ENCODE measurements at places on chromosomes 1 and 21.

GRCh38 chr1:223713546-223714420 lies 1.4 kb downstream of the CAPN2 start:
- no peak for DNase-seq

DNA sequence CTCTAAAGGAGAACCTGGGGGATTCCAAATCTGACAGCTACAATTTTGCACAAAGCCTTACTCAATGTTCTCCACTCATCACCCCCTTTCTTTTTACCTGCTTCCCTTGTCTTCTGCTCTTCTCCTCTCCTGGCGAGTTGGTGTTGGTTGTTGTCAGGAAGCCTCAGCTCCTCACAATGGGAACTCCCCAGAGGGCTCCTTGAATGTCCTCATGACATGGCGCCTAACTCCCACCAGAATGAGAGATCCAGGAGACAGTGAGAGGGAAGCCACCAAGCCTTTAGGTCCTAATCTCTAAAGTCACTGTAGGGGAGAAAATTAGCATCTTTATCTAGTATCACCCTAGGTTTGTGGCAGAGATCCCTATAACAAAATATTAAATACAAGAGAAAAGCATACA lies 87.8 kb downstream of the SLC16A1 start:
- no peak for DNase-seq

DNA sequence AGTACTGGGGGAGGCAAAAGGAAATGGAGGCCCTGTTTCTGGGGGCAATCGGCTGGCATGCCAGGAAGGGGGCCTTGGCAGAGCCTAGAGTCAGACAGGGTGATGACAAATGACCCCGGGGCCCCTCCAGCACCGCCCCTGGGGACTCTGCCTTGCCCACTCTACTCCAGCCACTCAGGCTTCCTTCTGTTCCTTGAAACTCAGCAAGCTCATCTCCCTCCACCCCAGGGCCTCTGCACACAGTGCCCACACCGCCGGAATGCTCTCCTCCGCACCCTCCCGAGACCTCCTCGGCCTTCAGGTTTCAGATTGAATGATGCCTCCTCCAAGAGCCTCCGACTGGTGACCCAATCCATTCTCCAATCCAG lies 122.5 kb upstream of the ZBTB40 start:
- DNase-seq: no peak

GRCh38 chr1:207670192-207670591 lies 25.3 kb downstream of the CR1L start:
- DNase-seq: no peak

- DNase-seq: no peak
Measured at GRCh38 chr21:40433538-40433937, 413.4 kb downstream of the DSCAM start.

DNA sequence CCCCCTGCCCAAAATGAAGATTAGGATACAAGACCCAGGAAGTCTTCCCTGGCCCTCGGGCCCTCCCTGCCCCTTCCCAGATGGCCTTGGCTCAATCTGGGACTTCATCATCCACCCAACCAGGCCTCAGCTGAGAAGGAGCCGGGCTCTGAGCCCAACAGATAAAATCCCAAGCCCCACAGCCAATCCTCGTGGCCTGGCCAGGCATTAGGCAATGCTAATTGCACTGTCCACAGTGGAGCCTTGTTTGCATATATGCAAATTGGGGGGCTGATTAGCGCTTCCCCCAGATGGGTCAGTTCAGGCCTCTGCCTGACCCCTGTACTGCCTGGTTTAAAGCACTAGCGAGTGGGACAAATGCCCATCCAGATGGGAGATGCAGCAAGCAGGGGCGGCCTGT lies 34.9 kb downstream of the IGSF21 start:
- DNase-seq: no peak

- no peak for DNase-seq
Measured at GRCh38 chr1:1969505-1969900, 34.1 kb downstream of the CFAP74 start.

GRCh38 chr21:42509244-42509643 lies 4.4 kb upstream of the SLC37A1 start:
- DNase-seq: no peak

DNA sequence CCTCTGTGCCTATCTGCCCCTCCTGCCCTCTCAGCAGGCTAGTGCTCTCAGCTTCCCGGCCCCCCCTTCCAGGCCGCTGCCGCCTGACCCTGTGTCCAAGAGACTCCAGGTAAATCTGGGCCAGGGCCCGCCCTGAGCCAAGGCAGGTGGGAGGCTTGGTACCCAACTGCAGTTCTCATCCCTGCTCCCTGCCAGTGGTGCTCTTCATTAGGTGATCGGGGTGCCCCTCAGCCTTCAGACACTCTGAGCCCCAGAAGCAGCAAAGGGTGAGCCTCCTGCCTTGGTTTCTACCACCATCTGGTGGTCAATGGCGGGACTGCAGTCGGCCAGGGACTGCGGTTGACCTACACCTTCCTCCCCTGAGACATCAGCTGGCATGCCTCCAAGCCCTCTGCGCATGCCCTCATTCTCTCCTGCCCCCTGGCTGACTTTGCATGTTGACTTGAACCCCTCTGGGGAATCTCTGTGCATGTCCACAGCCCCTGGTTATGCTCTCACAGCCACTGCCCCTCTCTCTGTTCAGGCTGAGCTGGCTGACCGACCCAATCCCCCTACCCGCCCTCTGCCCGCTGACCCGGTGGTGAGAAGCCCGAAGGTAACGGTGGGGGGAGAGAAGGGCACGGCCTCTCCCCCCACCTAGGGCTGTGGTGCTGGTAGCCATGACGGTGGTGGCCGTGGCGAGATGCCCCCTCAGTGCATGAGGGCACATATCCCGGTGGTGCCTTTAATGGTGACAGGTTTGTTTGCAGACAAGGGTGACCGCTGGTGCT lies 2.0 kb upstream of the EFNA4 start:
- DNase-seq: no peak

DNA sequence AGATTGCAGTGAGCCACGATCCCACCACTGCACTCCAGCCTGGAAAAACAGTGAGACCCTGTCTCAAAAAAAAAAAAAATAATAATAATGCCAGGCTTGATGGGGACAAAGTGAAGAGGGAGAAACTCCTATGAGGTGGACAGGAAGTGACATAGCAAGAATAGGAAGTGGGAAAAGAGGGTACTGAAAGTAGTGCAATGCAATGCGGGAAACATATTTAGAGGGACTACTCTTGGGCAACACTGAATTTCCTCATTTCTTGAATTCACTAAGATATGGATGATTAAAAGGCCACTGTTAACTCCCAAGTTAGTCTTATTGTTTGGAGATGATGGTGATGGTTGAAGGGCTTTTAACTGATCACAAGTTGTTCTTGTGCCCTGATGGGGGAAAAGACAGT lies 21.6 kb upstream of the KCNA2 start:
- DNase-seq: no peak

DNA sequence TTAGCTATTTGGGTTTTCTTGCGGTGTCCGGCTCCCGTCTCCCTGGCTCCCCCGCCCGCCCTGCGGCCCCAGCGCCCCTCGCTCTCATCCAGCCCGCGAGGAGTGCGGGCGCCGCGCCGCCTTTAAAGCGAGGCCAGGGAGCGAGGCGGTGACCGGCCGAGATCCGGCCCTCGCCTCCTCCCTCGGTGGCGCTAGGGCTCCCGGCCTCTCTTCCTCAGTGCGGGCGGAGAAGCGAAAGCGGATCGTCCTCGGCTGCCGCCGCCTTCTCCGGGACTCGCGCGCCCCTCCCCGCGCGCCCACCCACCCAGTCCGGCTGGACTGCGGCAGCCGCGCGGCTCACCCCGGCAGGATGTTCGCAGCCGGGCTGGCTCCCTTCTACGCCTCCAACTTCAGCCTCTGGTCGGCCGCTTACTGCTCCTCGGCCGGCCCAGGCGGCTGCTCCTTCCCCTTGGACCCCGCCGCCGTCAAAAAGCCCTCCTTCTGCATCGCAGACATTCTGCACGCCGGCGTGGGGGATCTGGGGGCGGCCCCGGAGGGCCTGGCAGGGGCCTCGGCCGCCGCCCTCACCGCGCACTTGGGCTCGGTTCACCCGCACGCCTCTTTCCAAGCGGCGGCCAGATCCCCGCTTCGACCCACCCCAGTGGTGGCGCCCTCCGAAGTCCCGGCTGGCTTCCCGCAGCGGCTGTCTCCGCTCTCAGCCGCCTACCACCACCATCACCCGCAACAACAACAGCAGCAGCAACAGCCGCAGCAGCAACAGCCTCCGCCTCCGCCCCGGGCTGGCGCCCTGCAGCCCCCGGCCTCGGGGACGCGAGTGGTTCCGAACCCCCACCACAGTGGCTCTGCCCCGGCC lies 492 bp downstream of the HLX start:
- no peak for DNase-seq

DNA sequence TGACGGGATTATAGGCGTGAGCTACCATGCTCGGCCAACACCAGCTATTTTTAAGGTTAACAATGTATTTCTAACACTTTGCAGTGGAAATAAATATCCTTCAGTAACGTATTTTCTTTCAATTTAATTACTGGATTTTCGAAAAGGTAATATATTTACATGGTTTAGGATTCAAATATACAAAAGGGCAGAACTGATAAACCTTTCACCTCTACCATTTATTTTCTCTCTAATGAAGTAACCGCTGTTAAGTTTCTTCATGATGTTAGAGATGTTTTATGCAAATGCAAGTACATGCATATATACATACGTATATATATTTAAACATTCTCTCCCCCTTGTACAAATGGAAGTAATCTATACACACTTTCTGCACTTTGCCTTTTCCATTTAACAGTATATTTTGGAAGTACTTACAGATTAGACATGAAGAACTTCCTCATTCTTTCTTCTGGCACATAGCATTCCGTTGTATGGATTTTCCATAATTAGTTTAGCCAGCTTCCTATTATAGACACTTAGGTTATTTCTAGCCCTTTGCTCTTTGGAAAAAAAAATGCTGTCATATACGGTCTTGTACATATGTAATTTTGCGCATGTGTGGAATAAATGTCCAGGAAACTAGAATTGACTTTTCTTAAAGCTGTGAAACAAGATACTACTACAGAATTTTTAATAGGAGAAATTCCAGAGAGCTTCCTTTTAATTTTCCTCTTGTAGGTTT lies 14.9 kb upstream of the HJV start:
- DNase-seq: no peak

- DNase-seq: no peak
Measured at GRCh38 chr1:70961374-70961975, 86.1 kb downstream of the PTGER3 start.

GRCh38 chr1:231519166-231519565 lies 9.3 kb upstream of the TSNAX start:
- no peak for DNase-seq

- no peak for DNase-seq
Measured at GRCh38 chr1:40708750-40709099, 17.2 kb downstream of the NFYC start.

- no peak for DNase-seq
Measured at GRCh38 chr21:41636636-41637630, 129.0 kb upstream of the TMPRSS2 start.

DNA sequence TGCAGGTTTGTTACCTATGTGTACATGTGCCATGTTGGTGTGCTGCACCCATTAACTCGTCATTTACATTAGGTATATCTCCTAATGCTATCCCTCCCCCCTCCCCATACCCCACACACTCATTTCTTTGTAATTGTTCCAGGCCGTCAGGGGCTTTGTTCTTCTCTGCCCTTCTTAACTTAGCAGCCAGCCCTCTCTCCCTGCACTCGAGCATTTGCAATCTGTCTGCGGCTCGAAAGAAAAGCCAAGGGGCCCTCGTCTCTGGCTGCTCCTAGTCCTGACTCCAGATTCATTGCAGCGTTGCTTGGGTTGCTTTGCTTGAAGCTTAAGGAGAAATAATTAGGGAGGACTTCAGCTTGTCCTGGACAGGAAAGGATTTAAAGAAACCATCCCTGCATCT lies 85.7 kb downstream of the ATP1A1 start:
- DNase-seq: no peak

- DNase-seq: no peak
Measured at GRCh38 chr1:7375781-7376660, 395.1 kb upstream of the VAMP3 start.

DNA sequence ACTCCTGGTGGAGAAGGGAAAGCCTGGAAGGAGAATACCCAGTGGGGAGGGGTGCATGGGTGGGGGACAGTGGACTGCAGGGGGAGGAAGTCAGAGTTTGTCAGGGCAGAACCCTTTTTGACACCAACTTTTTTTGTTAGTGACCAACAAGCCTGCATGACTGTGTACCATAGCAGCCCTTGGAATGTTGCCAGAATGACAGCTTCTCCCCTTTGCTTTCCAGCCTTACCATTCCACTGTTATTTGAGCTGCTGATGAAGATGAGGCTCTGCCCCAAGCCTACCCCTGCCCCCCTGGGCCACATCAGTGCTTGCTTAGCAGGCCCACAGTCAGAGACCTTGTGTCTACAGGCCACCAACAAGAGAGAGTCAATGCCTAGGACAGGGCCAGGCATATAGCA lies 341.2 kb downstream of the HHAT start:
- no peak for DNase-seq

DNA sequence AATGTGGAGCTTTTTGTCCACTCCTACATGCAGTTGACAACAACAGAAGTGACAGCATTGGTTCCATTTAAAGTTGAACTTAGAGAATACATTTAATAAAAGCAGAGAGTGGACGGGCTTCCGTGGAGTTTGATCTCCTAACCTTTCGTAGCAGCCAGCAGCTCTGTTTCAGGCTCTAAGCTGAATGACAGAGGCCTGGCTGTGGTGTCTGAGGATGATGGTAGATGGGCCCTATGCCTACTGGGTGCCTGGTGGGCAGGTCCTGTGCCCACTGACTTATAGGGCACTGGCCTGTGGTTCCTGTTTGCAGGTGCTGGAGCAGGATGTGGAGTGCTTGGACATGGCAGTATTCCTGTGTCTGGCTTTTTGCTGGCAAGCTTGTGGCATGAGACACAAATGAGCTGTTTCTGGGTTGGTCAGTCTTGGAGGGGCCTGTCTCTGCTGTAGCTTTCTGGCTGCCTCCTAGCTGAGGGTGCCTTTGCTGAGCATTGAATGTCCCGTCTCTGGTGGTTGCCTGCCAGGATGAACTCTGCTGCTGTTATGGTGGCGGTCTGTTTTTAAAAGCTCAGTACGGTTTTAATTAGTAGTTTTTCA lies 54.6 kb downstream of the PRDM2 start:
- DNase-seq: no peak

DNA sequence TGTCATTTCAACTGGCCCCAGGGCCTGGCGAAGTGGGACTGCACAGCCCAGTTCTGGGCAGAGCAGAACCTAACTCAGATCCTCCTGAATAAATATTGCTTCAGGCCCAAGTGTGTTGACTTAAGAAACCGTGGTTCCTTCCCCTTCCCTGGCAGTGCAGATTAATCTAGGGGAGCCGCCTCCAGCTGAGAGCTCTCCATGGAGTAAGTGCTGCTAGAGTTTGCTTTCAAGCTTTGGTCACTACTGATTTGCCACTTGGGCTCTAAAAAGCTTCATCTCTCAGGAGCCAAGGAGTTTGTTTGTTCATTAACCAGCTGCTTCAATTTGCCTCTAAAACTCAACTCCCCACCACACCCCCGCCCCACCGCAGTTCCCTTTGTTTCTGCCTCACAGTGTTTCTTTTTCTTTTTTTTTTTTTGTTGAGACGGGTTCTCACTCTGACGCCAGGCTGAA lies 112.1 kb downstream of the DTL start:
- DNase-seq: no peak

DNA sequence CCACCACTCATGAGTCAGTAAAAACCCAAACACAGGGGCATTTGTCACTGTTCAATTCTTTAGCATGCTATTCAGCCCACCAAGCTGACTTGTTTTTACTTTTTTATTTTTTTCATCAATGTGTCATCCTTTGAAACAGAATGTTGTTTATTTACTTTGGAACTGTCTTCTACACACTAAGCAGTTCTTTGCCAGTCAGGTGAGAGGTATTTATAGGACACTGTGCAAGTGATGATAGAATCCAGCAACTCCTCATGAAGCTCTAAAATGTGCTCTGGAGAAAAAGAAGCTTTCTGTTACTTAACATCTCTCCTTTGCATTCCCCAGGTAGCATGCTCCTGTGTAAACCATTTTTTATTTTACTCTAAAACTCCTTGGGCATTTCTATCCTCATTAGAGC lies 582.0 kb upstream of the TMPRSS15 start:
- DNase-seq: no peak

Measured in caudate nucleus (tissue), 63 donors.